Lower lobe of right lung (tissue), 2 donors: ENCODE measurements at places on chromosomes 1 and 21. TPM values are rescaled to one million over a fixed set of nuclear protein-coding genes. Genes with fewer than 3 reads are reported as not detected.
A peak's percentile ranks its signal among the peaks of the same experiment; 100 is the strongest.

DNA sequence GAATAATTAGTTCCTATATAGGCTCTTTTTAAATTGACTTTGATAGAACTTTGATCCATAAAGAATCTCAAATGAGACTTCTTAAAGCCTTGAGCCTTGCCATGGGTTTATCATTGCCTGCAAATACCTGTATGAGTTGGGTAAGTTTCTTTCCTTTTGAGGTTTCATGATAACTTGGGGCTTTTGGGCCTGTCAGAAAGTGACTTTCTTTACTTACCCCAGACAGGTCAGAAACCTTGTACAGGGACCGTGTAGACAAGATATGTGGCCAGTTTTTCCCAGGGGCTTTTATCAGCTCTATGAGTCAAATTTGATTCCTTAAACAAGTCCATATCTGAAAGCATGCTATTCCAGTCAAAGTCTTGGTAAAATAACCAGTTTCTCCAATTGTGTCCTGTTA lies 17.3 kb downstream of the KCTD3 start:
- no peak for DNase-seq

Gene MIXL1
- 0.38 TPM for total RNA-seq

Gene SLC30A10
- total RNA-seq: not detected

Gene TMEM51
- 18.4 TPM for total RNA-seq

DNA sequence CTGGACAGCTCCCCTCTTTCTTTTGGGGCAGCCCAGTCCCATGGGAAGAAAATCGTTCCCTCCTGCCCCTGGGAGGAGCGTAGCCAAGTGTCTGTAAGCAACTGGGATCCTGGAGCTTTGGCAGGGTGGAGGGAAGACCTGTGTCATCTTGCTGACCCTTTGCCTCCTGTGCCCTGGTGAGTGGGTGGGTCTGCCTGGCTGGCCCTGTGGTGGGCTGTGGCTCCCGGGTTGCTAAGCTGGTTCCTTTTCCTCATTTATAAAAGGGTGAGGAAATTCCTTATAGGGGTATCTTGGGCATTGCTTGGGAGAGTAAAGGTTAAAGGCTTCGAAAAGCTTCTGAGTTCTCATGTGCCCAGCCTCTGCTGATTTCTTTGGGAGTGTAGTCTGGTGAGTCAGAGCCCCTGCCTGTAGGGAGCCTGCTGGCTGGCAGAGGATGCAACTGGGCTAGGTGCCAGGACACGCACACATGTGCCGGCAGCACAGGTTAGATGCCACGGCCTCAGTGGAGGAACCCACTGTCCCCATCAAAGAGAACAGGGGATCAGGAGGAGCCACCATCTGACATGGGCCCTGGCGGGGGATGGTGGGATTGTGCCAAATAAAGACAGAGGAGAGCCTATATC lies 85.2 kb downstream of the ARHGEF10L start:
- DNase-seq: peak; percentile 77
